Activated naive CD4-positive, alpha-beta T cell treated with anti-CD3 and anti-CD28 coated beads, Interleukin-2, amount 50 U/mL, for 16 hours (primary cell): ENCODE measurements at places on chromosomes 1 and 21.
A peak's percentile ranks its signal among the peaks of the same experiment; 100 is the strongest.

GRCh38 chr1:186754542-186755145 lies 74.1 kb upstream of the PLA2G4A start:
- DNase-seq, result no peak

- no peak for DNase-seq
Observed at GRCh38 chr1:102851616-102852015, 256.7 kb downstream of the COL11A1 start.

GRCh38 chr1:9452516-9453140 lies 86.6 kb upstream of the SLC25A33 start:
- no peak for DNase-seq

- peak; percentile 15 for DNase-seq
Observed at GRCh38 chr1:199931666-199932377, 95.7 kb upstream of the NR5A2 start.

- DNase-seq, result no peak
Observed at GRCh38 chr1:109635862-109636200, 16.2 kb downstream of the AMPD2 start.

DNA sequence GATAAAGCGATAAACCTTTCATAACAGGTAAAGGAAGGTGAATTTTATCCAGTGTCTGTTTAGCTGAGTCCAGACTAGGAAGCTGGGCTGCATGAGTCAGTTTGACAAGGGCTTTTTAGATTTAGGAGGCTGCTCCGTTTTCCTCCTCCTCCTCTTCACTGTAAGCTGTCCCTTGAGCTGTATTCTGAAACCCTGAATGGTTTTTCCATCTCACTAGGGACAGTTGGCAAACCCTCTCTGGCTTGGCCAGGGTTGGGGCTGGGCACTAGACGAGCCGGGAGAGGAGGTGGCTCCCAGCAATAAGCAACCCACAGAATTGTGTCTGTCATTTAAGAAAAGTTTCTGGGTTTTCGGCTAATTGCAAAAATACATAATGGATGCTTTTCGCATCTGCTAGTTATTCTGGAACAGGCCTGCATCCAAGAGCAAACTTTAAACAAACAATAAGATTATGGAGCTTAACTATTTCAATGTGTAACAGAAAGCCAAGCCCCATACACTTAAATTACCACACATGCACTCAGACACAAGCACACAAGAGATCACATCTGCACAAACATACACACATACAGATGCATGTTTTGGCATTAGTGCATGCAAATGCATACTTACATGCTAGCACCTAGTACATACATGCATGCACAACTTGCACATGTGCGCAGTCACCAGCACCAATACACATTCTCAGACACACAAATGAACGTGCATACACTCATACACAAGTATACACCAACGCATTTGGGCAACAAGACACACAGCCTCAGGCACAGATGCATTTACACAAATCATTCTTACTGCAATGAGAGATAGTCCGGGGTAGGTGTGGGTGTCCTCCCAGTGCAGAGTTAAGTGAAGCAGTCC lies 27.8 kb upstream of the FOXE3 start:
- no peak for DNase-seq

- no peak for DNase-seq
Observed at GRCh38 chr21:16579538-16579937, 849.8 kb downstream of the USP25 start.

GRCh38 chr1:167373398-167373797 lies 144.9 kb downstream of the CD247 start:
- no peak for DNase-seq

DNA sequence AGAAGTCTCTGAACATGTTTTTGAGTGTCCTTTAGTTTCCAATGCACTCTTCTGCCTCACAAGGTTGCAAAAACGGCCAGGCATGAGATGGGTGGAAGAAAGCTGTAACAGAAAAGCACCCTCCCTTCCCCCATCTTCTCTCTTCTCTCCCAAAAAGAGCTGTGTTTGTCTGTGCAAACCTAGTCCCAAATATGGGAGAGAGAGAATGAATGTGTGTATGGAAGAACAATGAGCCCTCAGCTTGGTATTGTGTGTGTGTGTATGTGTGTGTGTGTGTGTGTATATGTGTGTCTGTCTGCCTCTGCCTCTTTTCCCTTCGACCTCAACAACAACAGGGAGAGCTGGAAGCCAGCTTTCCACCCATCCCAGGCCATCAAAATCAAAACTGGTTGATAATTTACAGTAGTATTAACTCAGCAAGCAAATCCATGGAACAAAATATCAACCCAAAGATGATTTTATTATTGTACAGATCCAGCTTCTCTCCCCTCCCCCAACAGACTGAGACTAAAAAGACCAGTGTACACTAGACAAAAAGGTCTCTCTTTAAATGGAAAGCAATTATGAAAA lies 1.8 kb downstream of the RERE start:
- no peak for DNase-seq

- no peak for DNase-seq
Observed at GRCh38 chr1:11684070-11684469, 3.1 kb upstream of the MAD2L2 start.

GRCh38 chr1:14780271-14780670 lies 181.8 kb downstream of the KAZN start:
- DNase-seq, result no peak

- no peak for DNase-seq
Observed at GRCh38 chr1:163427279-163427678, 105.5 kb downstream of the NUF2 start.

GRCh38 chr1:183039330-183039729 lies 16.1 kb downstream of the LAMC1 start:
- no peak for DNase-seq

- peak; percentile 47 for DNase-seq
Observed at GRCh38 chr1:27598902-27599528, 4.9 kb downstream of the AHDC1 start.

DNA sequence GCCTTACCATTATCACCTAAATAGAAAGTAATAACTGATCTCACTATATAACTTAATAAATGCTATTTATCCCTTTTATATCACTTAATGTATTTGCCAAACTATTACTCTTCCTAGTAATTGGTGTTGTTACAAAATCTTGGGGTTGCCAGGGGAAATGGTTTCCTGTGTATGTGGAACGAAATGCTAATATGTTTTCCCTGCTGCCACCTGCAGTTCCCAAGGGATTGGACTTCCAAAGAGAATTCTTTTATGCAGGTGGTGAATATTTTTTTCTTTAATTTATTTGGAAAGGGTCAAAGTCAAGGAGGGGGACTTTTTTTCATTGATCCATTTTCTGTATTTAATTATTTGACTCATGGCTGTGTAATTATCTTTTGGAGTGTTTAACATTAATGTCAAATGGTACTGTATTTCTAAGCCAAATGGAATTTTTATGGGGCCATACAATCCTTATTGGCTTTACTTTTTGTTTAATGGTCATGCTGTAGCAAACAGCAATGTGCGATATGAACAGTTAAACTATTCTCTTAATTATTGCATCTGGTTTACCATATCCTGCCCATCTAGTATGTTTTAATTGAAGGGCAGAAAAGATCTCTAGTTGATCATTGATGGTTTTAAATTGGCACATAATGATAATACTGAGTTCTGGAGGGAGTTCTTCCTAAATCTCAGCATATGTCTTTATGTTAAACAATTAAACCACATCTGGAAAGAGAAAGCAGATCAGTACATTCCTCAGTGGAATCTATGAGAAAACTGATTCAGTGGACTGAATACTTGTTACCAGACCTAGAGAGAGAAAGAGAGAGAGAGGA lies 486.3 kb downstream of the TTLL7 start:
- no peak for DNase-seq

- no peak for DNase-seq
Observed at GRCh38 chr21:25878344-25878743, 143.6 kb downstream of the GABPA start.

DNA sequence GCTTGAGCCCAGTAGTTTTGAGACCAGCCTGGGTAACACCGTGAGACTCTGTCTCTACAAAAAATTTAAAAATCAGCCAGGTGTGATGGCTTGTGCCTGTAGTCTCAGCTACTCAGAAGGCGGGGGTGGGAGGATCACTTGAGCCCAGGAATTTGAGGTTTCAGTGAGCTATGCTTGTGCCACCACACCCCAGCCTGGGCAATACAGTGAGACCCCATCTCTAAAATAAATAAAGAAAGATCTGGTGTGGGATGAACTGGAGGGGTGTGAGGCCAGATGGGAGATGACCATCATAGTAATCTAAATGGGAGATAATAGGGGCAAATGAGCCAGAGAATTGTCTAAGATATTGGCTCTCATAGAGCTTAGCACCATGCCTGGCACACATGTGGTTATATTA lies 60.1 kb upstream of the TRABD2B start:
- no peak for DNase-seq

GRCh38 chr1:29177022-29177705 lies 4.5 kb downstream of the SRSF4 start:
- no peak for DNase-seq

GRCh38 chr1:35361638-35362037 lies 93.1 kb downstream of the ZMYM4 start:
- no peak for DNase-seq

- no peak for DNase-seq
Observed at GRCh38 chr1:193712392-193712791, 526.0 kb upstream of the B3GALT2 start.

DNA sequence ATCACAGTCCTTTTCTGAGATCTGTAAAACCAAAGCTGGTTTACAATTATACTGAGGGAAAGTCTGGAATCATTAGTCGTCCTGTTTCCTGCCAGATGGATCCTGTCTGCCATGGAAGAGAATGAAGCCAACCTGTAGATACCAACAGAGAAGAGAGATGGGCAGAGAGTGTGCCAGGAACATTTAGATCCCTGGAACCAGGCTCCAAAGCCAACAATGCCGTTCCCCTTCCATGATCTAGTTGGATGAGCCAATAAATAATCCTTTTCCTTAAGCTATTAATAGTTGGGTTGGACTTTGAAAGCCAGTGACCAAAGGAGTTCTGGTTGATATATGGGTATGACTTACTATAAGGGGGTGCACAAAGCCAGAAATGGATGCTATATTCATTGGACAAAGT lies 15.0 kb downstream of the CAPN8 start:
- DNase-seq, result no peak

DNA sequence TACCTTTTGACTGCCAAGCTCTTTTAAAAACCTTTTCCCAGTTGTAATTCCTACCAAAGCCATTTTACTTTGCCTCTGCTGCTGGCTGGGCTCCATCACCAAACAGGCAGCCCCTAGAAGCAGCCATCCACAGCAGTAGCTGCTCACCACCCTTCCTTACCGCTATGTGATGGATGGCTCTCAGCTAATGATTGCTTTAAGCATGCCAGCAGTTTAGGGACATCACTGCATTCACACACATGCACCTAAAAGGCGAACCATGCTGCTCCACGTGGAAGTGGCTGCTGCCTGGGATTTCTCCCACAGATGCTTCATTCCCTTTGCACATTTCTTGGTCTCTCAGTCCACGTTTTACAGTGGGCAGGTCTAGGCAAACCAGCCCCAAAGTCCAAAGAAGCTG lies 46.3 kb upstream of the PDE9A start:
- no peak for DNase-seq

- DNase-seq, result no peak
Observed at GRCh38 chr1:225735252-225736149, 42.1 kb upstream of the SRP9 start.

DNA sequence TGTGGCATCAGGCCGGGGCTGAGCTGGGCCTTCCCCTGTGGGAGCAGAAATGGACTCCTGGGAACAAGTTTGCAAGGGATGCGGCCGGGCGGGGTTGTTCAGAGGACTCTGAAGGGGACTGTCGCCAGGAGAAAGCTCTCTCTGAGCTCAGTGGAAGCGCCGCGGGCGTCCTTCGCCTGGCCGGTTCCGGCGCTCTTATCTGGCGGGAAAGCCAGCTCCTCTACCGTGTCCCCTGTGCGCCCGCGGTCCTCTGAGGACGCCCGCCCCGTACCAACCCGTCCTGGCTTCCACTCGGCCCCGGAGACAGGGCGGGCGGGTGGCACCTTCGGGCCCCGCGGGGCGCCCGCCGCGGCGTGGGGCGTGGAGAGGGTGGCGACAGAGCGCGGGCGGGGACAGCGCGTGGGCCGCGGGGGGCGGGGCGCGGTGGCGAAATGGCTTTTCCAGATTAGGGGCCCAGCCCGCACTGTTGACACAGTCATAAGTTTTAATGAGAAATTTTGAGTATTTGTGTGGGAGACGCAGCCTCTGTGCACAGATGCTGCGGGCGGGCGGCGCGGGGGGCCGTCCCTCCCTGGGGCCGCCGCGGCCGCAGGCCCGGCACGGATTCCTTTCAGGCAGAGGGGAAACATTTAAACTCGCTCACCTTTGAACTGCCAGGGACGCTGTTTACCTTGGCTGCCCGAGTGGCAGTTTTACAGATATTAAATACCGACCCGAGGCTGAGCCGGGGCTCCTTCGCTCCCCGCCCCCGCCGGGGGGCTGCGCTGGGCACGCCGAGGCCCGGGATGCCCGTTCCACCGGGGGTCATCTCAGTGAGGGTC lies 70.2 kb downstream of the FOXD2 start:
- DNase-seq, result peak; percentile 39
